Activated CD4-positive, alpha-beta T cell treated with anti-CD3 and anti-CD28 coated beads for 36 hours (primary cell): ENCODE measurements at places on chromosomes 7 and 10. TPM values are rescaled to one million over a fixed set of nuclear protein-coding genes. Genes with fewer than 3 reads are reported as not detected.

IL6 gene
- 1.6 TPM for total RNA-seq

HTR5A gene
- total RNA-seq, result not detected

DNA sequence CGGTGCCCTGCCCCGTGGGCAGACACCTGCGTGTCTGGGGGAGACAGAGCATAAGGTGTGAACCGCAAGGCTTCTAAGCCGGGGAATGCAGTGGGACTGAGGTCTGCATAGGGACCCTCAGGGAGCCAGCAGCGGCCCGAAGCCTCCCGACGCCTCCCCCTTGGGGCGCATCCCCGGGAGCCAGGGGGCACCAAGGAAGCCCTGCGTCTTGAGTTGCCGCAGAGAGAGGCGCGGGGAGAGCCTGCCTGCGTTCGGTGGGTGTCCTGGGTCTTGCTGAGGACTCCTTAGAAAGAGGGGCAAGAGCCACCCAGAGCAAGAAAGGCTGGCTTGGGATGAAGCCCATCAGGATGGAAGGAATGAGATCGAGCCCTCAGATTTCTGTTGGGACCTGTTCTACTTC is 18.2 kb upstream of the UNCX start:
- DNase-seq, result no peak

GRCh38 chr10:66627156-66627555 is 298.7 kb upstream of the LRRTM3 start:
- no peak for DNase-seq

- no peak for DNase-seq
Observed at GRCh38 chr7:33221390-33221789, 92.0 kb downstream of the BBS9 start.
